ENCODE measurements at places on chromosomes 12 and 14.

GRCh38 chr12:103241184-103241583, 254.6 kb downstream of the C12orf42 start:
- DNase-seq = no peak

DNA sequence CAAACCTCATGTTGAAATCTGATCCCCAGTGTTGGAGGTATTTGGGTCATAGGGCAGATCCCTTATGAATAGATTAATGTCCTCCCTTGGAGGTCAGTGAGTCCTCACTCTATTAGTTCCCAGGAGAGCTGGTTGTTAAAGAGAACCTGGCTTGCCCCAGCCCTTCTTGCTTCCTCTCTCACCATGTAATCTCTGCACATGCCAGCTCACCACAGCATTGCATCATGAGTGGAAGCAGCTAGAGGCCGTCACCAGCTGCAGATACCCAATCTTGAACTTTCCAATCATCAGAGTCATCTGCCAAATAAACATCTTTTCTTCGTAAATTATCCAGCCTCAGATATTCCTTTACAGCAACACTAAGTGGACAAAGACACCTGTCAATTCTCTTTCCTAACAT, 161.8 kb upstream of the IGF1 start:
- DNase-seq = no peak

- no peak for DNase-seq
Measured at GRCh38 chr12:100913872-100914592, 119.5 kb downstream of the ANO4 start.

- no peak for DNase-seq
Measured at GRCh38 chr14:56005191-56006053, 112.8 kb upstream of the PELI2 start.

GRCh38 chr14:103523575-103523954, 935 bp upstream of the CKB start:
- no peak for DNase-seq

DNA sequence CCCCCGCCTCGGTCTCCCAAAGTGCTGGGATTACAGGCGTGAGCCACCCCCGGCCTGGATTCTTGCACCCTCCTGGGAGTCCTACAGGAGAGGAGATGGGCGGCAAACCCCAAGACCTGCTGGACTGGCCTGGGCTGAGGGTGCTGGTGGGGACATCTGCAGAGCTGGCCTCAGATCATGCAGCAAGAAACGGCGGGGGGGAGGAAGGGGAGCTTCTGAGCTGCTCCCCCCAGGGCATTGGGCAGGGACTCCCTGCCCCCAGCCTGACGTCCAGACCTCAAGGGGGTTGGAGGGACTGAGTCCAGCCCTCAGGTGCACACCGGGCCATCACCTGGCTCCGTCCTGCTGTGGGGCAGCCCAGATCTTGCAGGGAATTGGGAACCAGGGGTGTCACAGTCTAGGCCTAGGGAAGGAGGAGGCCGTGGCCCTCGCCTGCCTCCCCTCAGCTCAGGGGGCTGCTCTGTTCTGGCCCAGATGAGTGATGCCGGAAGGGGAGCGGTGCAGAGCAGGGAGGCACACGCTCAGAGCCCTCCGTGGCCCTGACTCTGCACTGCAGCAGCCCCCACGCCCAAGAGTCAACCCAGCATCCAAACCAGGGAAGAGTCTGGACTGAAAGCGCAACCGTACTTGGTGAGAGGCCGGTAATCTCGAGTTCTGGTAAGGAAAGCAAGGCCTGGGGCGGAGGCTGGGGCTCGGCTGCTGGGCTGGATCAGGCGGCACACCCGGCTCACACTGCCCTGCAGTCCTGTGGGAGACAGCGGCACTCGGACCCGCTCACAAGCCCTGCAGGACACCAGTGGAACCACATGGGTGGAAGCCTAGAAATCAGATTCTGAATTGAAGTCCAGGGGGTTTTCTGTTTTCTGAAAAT, 8.9 kb upstream of the AMN start:
- no peak for DNase-seq

GRCh38 chr12:74071182-74071581, 466.5 kb upstream of the ATXN7L3B start:
- DNase-seq = no peak

- no peak for DNase-seq
Measured at GRCh38 chr14:99055816-99056215, 216.2 kb downstream of the BCL11B start.

DNA sequence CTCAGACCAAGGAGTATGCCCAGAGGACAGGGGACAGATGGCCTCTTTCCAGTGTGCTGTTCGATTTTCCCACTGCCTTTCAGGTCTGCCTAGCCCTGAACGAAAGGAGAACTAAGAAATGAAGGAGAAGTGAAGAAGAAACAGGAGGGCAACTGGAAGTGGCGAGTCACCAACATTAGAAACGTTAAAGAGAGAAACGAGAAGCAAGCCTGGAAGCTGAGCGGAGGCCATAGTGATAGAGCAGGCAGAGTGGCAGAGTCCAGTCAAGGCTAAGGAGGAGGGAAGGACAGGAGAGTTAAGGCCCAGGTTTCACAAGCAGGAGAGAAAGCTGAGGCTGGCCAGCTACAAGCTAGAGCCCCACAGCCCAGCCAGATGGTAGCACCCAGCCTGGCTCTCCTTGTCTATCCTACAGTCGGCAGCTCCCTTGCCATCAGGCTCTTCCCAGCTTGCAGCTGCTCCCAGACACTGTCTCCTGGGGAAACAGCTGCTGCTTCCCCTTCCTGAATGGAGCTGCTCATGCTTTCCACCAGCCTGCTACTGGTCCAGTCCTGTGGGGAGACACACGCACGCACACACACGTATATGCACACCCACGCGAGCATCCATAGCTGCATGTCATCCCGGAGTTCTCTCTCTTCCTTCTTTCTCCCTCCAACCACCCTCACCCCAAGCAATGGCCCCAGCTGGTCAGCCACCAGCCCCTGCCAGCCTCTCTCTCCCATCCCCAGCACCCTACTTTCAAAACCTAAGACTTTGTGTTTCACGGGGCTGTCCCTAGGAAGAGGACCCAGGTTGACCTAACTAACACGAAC, 139.7 kb upstream of the CCND2 start:
- DNase-seq = no peak

DNA sequence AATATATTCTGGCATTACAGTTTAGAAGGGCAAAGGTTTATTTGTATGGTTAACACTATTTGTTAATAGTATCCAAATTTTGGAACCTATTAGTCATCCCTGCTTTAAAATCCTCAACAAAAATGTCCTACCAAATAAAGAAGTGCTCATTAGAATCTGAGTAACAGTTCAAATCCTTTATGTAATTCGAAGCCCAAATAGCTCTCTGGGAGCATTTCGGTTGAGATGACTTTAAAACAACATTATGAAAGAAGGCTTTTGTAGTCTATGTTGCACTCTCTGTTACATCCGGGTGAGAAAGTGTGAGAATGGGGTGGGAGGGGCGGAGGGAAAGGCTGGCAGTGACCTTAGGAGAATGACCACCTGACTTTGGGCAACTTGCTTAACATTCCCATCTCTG, 59.7 kb downstream of the SLC38A1 start:
- DNase-seq = no peak

DNA sequence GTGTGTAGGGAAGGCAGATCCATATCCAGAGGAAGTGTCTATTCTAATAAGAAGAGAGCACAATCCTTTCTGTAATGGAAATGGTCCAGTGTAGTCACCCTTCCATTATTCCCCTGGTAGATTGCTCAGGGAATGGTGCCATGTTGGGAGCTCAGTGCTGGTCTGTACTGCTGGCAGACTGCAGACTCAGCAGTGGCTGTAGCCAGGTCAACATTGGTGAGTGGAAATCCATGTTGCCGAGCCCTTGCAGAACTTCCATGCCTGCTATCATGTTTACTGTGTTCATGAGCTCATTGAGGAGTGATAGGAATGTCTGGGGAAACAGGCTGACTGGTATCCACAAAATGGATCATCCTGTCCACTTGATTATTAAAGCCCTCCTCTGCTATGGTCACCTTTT, 128.7 kb downstream of the MIPOL1 start:
- no peak for DNase-seq

GRCh38 chr14:99891900-99892299, 98.7 kb downstream of the EML1 start:
- no peak for DNase-seq

- DNase-seq = no peak
Measured at GRCh38 chr14:68682166-68683103, 110.4 kb downstream of the ZFP36L1 start.

GRCh38 chr12:68932961-68933893, at the start of gene CPM:
CPM (minus strand) TSS chr12:68933171; CDS start chr12:68932837, 334 bp downstream.
- DNase-seq = no peak

- DNase-seq = no peak
Measured at GRCh38 chr12:52122904-52123303, 43.4 kb downstream of the SMIM41 start.

GRCh38 chr12:57171668-57172067, 24.2 kb upstream of the LRP1-AS start:
- DNase-seq = no peak

GRCh38 chr12:2691006-2691344, 103.8 kb upstream of the FKBP4 start:
- peak; percentile 47 for DNase-seq

DNA sequence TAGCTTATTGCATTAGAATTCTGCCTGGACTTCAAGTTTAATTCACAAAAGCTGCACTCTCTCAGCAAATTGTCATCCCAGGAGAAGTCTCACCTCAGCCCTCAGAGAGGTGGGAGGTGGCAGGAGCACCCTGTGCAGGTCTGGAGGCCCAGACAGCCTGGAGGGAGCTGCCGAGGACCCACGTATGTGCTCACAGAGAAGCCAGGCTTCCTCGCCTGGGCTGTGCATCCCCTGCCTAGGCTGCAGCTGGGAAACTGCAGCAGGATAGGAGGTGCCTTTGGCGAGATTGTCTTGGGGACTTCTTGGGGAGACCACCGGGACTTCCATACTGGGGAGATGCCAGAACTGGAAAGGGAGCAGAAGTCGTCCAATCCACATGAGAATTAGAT, 8.8 kb downstream of the CPNE6 start:
- no peak for DNase-seq

DNA sequence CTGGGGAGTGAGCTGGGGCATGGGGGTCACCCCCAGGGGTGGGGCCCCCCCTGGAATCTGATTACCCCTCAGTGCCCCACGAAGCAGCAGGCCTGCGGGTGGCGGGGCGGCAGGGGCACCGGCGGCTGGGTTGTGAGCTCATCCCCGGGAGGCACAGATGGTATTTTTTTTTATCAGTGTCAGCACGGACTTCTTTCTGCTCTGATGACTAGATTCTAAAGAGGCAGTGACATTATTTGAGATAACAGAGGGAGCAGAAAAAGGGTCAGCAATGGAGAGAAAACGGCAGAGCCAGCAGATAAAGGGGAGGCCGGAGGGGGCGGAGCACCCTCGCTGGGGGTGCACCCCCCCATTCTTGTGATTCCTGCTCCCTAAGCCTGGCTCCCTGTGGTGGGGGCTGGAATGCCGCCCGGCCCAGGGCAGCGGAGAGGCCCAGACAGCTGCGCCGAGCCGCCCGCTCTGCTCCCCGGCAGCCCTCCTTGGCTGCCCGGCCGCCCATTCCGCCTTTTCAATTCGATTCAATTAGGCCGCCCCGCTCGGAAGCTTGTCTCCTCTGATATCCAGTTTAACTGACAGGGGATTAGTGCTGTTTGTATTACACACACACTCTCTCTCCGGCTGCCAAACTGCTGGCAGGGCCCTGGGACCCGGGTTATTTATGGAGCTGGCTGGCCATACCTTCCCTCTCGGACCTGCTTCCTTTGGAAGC, 32.9 kb downstream of the MVK start:
- no peak for DNase-seq

- peak; percentile 10 for DNase-seq
Measured at GRCh38 chr12:85920324-85920947, 46.3 kb downstream of the NTS start.

DNA sequence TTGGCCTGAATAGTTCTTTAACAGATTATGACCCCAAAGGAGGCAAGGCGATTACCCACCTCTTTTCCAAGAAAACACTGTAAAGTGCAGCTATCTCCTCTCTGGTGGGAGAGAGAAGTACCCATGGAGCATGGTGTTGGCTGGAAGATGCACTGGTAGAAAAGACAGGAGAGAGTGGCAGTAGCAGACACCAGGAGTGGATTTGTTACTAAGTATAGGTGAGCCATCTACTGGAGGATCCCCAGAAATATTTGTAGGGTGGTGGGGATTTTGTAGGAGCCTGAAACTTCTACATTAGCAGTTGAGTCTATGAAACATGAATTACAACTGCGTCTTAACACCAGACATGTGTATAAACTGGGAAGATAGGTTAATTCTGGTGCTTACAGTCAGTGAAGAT, 148.0 kb downstream of the SLC38A4 start:
- DNase-seq = no peak

GRCh38 chr12:53508534-53509170, 1.4 kb upstream of the NPFF start:
- DNase-seq = peak; percentile 89

GRCh38 chr12:67804168-67804567, 155.6 kb downstream of the DYRK2 start:
- no peak for DNase-seq

DNA sequence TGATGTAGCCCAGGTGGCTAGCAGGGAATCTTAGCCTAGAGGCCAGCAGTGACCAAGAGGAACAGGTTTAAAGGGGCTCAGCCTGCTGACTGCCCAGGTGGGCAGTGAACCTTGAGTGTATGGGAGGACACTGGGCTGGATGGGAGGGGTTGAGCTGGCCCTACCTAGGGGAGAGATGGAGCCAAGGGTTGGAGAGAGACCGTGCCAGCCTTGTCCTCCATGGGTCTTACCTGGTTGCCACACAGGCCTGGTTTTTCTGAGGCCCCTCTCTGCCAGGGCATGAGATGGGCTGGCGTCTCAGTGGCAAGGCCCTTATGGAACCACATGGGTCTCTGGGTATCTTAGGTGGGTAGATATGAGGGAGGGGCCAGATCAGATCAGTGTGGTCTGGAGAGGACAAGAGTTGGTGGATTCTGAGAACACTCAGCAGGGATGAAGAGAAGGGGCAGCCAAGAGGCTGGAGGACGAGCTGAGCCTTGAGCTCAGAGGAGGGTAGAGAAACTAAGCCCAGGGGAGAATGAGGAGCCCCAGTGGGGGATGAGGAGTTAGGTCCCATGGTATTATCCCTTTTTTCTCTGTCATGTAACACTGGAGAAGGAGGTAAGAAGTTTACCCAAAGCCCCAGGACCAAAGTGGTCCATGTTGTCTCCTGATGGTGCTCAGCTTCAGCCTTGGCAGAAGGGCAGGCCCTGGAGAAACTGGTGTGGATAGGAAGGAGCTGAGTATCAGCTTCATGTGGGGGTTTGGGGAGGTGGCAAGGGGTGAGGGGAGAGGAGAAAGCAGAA, 3.7 kb downstream of the GZMB start:
- no peak for DNase-seq

- peak; percentile 8 for DNase-seq
Measured at GRCh38 chr14:106235356-106236159, 709.2 kb downstream of the TMEM121 start.

GRCh38 chr14:95876761-95877538, at the start of gene TUNAR:
TUNAR (plus strand) TSS chr14:95876832.
- DNase-seq = no peak

- no peak for DNase-seq
Measured at GRCh38 chr12:118185602-118186397, 49.9 kb downstream of the PEBP1 start.

GRCh38 chr12:976644-977043, 14.4 kb upstream of the ERC1 start:
- no peak for DNase-seq
